ENCODE measurements at places on chromosomes 5 and 9.
A peak's percentile ranks its signal among the peaks of the same experiment; 100 is the strongest.

- no peak for DNase-seq
Observed at GRCh38 chr9:135083241-135083810, 4.1 kb upstream of the OLFM1 start.

GRCh38 chr5:162248107-162248713 is 180.6 kb downstream of the GABRG2 start:
- no peak for DNase-seq

GRCh38 chr9:132509928-132510874 is 72.2 kb upstream of the BARHL1 start:
- no peak for DNase-seq

DNA sequence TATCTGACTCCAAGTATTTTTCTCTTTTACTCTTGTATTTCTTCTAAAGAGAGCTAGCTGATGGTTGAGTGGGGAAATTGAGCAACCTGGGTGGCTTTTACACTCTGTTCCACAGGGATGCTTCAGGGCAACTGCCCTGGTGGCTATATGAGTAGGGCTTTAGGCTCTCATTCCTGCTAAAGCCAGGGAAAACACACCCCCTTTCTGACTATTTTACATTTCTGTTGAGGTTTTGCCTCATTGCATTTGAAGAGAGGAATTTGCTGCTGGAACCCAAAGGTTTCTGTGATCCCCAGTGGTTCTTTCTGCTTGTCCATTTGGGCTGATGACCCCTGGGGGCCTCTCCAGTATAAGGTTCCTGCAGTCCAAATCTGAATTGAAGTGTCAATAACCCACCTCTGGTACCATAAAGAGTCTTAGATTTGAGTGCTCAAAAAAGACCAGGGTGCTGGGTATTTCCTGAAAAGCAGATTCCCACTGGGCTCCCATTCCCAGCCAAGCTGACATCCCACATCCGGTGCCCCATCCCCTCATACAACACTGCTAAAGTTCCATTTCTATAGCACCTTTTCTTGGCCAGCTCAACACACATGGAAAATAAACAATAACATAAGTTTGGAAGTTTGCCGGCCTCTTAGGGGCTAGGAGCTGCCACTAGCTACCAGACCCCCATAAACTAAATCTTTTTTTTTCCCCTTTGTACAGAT is 59.5 kb downstream of the PAPPA start:
- DNase-seq = no peak

GRCh38 chr5:137599457-137599856 is 100.3 kb upstream of the SPOCK1 start:
- DNase-seq = no peak

DNA sequence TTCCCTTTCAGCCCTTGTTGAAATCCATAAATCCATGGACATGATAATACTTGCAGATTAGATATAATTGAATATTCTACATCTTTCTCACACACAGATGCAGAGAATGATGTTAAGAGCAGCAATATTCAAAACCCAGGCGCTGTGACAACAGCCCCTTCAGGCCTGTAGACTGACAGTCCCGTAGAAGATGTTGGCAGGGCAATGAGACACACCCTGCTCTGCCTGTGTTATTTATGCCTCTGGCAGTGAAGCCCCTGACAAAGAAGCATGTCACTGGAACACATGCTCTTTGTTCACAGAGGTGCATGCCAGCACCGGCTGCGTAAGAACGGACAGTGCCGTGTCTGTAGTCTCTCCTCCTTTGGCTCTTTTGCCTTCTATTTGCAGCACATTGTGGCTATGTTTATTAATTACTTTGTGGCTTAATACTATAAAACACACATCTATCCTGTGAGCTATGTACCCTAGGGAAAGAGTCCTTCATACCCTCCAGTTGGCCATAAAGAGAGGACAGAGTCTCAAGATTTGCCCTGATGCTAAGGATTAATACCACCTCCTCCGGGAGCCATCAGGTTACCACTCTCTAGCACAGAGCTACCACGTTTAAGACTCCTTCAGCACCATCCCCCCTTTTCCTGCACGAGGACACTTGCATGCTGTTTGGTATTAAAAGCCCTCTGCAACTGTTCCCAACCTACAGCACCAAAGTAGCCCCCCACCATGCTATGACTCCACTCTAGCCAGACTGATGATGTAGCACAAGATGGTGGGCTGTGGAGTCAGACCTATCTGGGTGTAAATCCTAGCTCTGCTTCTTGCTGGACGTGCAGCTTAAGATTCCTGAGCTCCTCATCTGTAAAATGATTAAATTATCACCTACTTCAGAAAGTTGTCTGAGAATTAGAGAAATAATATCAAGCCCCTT is 2.0 kb upstream of the ANP32B start:
- DNase-seq = no peak

- no peak for DNase-seq
Observed at GRCh38 chr9:120909904-120910303, 16.7 kb downstream of the TRAF1 start.

GRCh38 chr9:108078375-108078774 is 588.8 kb upstream of the KLF4 start:
- no peak for DNase-seq

DNA sequence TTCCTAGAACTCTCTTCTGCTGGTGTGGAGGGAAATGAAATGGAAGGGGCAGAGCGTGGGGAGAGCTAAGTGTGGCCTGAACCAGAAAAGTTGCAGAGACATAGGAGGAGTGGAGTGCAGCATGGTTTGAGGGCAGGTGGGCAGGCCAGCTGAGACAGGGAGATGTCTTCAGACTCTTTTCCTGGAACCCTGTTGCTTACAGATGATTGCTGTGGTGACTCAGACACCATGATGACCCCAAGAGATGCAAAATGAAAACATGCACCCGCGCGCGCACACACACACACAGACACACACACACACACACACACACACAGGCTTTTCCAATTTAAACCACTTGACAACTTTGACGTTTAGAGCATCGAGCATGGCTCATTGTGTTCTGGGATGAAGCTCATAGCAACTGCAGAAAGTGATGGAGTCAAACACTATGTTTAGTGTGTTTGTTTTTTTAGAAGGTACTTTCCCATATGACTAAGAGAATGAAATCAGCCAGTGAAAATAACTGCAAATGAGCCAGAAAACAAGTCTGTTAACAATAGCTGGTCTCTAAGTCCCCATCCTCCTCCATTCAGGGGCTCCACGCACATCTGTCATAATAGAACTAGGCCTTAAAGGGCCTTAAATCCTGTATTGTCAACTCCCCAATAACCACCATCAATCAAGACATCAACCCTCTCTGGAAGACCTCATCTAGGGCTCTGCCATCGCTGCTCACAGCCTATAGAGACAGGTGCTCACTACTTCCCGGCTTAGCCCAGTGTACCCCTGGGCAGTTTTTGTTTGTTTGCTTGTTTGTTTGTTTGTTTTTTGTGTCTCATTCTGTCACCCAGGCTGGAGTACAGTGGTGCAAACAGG is 9.6 kb downstream of the TMOD1 start:
- DNase-seq = peak; percentile 72

DNA sequence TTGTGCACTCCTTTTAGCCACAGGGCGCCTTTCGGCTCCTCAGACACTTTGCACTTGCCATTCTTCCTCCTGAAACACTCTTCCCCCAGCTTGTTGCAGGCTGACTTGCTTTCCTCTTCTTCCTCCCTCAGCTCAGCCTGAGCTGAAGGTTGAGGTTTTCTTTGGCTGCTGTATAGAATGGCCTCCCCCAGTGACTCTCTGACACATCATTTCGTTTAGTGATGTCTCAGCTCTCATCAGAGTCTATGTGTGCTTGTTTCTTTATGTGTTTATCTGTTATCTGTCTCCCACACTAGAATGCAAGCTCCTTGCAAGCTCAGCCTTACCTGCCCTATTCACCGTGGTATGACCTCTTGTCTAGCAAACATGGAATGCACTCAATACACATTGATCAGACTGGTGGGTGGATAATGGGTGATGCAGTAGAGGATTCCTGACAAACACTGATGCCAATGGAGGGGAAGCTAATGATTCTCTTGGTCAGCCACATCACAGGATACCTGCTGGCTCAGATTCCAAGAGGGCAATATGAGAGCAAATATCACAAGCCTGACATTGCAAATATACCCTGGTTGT is 112.9 kb upstream of the STC2 start:
- DNase-seq = peak; percentile 12

GRCh38 chr5:334903-335739 is 13.6 kb downstream of the AHRR start:
- DNase-seq = no peak

GRCh38 chr5:88882276-88883038 is 527 bp downstream of the MEF2C start:
- no peak for DNase-seq

GRCh38 chr9:93365427-93366118 is 85.9 kb upstream of the FAM120A start:
- DNase-seq = no peak

GRCh38 chr9:5466766-5467165 is 16.4 kb downstream of the CD274 start:
- DNase-seq = no peak

- peak; percentile 77 for DNase-seq
Observed at GRCh38 chr9:109914280-109915027, 134.5 kb downstream of the PALM2AKAP2 start.

DNA sequence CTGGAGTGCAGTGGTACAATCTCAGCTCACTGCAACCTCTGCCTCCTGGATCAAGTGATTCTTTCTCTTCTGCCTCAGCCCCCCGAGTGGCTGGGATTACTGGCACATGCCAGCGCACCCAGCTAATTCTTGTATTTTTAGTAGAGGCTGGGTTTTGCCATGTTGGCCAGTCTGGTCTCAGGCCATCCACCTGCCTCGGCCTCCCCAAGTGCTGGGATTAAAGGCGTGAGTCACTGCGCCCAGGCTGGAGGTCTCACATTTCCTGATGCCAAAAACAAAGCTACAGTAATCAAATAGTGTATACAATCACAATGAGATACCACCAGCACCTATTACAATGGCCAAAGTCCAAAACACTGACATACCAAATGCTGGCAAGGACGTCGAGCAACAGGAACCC is 51.1 kb downstream of the TTLL11 start:
- no peak for DNase-seq

- no peak for DNase-seq
Observed at GRCh38 chr9:27248702-27249101, 48.2 kb downstream of the EQTN start.

DNA sequence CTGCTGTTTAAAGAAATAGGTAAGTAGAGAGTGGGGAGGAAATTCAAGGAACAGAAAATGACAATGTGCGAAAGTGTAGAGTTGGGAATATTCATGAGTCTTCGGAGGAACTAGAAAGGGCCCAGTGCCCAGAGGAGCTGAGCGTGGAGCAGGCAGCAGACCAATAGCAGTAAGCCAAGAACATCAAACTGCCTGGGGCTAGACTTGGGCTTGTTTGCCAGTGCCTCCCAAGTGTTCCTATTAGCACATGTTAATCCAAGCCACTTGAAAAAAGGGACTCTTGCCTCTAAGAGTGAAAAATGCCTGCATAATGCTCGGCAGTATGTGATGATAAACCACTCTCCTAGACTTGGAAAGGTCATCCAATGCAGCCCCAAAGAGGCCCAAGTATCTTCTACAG is 1.2 kb upstream of the TAL2 start:
- DNase-seq = no peak

GRCh38 chr9:96382839-96383164 is 709 bp downstream of the SLC35D2 start:
- no peak for DNase-seq

- no peak for DNase-seq
Observed at GRCh38 chr9:135067096-135067710, 20.3 kb upstream of the OLFM1 start.

DNA sequence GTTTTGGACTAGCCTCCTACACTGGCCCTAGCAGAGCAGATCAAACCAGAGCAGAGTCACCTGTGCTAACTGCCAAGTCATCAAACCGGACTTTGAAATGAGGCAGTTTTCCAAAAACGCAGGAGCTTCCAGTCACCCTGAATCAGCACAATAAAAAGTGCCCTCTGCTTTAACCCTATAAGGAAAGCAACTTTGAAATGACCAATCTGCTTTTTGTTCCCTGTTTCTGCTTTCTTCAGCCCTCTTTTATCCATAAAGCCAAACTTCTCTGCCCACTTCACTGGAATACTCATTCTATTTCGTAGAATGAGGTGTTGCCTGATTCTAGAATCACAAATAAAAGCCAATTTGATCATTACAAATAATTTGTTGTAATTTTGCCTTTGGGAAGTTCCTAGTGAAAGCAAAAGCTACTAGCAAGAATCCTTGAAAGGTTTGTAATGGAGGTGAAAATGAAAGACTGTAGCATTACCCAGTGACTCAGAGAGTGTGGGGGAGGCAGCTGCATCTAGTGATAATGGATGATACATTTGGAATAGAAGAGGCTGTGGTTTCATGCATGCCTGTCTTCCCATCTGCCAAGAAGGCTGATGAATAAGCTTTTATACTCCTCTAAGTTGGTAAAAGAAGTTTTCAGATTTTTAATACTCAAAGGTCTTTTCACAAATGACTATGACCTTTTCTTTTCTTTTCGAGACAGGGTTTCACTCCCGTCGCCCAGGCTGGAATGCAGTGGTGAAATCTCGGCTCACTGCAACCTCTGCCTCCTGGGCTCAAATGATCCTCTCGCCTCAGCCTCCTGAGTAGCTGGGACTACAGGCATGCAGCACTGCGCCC is 14.9 kb downstream of the SPAAR start:
- peak; percentile 95 for DNase-seq

DNA sequence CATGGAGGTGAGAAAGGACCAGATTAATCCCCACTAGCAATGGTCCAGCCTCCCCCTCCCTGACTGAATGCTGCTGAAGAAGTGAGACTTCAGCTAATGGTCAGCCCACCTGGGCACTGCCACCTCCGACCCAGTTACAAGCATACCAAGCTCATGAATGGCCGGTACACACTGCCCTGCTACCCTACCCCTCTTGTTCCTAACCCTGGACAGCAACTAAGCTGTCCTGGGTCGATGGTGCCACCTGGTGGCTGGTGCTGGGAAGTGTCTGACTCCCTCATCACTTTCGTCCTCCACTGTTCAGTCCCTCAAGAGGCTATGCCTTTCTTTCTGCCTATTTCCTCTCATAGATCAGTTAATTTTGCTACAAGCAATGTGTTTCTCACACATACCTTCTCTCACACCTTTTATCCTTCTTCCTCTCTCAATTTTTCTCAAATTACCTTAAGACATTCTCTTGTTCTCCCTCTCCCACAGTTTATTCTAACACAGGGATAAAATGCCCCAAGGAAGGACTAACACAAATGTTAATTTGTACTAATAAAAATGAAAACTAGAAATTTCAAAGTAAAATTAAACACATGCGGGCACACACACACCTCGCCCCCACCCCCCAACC is 42.4 kb downstream of the PAX5 start:
- DNase-seq = no peak

GRCh38 chr5:33984671-33985124 is at the start of gene SLC45A2:
Gene SLC45A2, minus strand, starts transcription at chr5:33984693. Its CDS starts 110 bp downstream, at chr5:33984583.
- no peak for DNase-seq

GRCh38 chr9:1094749-1095148 is 44.6 kb downstream of the DMRT2 start:
- no peak for DNase-seq

GRCh38 chr9:23702311-23702922 is 123.6 kb downstream of the ELAVL2 start:
- no peak for DNase-seq

DNA sequence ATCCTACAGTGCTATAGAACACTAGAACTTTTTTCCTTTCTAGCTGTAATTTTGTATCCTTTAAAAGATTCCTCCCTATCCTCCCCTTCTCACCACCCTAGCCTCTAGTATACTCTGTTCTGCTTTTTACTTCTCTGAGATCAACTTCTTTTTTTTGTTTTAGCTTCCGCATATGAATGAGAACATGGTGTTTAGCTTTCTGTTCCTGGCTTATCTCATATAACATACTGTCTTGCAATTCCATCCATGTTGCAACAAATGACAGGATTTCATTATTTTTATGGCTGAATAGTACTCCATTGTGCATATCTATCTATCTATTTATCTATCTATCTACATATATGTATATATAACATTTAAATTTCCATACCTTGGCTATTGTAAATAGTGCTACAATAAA is 126.0 kb upstream of the MAN2A1 start:
- no peak for DNase-seq

Measured in epithelial cell of proximal tubule (primary cell).